ENCODE measurements at places on chromosomes 4 and X.

DNA sequence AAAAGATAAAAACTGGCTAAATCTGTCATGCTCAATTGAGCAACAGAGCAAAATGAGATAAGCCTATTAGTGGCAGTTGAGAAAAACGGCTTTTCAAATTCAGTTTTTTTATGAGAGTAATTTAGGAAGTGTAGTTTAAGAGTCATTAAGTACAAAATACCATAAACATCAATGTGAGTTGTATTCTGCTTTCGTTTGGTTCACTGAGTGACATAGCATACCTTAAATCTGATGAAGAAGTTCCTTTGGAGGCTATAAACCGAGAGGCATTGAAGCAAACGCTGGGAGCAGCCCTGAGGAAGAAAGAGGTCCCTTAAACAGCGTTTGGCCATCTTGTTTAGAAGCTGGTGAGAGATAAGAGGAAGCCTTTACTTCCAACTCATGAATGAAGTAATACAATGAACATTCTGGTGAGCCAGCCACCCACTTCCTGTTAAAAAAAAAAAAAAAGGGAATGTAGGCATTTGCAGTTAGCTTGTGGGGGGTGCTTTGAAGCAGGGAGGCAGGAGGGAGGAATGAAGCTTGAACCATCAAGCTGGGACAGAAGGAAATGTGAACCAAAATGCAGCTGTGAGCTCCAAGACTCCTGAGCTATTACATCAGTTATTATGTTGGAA, 132.3 kb downstream of the ZNF330 start:
- DNase-seq, result no peak

DNA sequence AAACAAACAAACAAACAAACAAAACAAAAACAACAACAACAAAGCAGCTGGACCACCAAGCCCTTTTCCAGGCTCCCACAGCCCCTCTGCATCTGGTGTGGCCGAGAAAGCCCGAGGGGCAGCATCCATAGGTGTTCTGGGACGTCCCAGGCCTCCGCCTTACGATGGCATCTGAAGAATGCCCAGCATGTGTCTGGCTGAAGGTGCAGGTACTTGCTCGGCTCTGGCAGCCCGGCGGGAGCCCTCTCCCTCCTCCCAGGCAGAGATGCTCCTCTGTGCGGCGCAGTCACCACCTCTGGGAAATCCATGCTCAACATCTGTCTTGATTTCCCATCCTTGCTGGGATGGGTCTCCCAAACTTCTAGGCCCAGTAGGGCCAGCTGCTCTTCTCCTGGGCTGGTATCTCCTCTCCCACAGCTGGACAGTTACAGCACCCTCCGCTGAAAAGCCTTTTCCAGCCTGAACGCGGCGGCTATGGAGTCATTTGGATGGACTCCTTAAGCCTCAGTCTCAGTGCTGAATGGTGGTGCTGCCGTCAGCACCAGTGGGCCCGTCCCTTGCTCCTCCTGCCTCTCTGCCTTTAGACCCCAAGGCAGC, 4.3 kb downstream of the PSAPL1 start:
- peak; percentile 31 for DNase-seq

- DNase-seq, result peak; percentile 4
Observed at GRCh38 chr4:91914176-91914804, 389.5 kb upstream of the GRID2 start.

DNA sequence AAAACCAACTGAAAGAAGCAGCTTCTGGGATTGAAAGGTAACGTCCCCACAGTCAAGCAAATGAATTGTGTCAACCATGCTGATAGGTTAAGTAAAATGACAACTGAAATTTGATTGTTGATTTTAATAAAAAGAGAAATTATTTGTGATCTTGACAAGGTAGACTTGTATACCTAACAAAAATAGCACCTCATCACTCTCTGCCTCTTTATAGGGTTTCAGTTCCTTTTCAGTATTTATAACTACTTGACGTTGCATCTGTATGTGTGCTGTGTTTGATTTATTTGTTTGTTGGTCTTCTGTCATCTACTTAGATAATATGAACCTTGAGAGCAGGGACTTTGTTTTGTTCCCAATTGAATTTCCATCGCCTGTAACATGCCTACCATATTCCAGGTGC, 7.9 kb upstream of the PPP3CA start:
- no peak for DNase-seq

GRCh38 chr4:17124767-17125166, 226.3 kb upstream of the LDB2 start:
- no peak for DNase-seq

DNA sequence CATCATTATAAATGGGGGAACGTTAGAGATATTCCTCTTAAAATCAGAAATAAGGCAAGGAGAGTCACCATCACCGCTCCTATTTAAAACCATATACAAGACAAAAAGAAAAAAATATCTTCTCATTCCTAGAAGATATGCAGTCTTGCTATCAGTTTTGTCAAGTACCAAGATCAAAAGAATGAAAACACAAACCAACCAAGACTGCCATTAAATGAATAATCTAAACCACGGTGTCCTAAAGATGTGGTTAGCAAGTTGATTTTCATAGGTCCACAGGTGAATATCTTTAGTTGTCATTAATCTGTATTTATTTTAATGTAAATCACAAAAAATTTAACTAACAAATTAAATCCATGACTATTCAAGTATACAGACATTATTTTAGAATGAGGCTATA, 39.3 kb downstream of the SCFD2 start:
- no peak for DNase-seq

DNA sequence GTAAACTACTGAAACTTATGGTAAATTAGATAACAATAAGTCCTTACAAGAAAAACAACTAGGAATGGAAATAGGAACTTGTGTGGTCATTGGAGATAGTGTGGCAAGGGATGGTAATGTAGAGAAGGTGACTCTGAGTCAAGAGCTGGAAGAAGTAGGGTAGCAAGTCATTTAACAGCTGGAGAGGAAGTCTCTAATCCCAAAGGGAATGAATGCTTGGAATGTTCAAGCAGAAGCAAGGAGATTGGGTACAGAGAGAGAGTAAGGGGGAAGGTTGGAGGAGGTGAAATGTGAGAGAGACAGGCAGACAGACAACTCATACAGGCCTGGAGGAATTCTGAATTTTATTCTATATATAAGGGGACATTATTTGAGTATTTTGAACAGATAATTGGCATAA, 260.6 kb upstream of the MAD2L1 start:
- no peak for DNase-seq

- DNase-seq, result no peak
Observed at GRCh38 chr4:151426513-151426912, 17.5 kb downstream of the FHIP1A start.

- no peak for DNase-seq
Observed at GRCh38 chrX:47351706-47352105, 18.7 kb upstream of the ZNF157 start.

DNA sequence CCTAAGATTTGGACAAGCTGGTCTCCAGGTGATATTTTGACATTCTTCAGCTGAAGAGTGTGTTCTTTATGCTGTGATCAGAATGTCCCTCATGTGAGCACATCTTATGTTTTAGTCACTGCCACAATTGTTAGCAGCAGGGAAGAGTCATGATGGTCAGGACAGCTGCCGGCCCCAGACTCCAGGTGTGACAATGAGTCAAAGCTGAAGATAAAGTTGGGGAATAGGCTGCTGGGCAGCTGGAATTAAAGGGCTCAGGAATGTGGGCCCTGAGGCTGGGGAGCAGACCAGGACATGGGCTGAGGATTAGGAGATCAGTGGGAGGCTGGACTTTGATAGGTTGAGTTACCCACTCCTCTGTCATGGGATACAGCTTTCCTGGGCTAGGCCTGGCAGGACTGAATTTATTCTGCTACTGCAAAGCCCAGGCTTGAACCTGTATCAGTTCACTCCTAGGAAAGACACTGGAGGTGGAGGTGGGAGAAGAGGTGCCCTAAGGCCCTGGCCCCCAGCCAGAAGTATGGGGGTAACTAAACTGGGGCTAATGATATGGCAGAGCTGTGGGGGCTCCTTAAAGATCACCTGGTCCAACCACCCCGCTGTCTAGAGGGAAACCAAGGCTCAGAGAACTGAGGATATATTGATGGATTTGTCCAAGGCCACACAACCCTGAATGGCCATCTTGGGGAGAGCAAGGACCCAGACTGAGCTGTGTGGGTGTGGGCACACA, 119.5 kb downstream of the PJA1 start:
- DNase-seq, result no peak

DNA sequence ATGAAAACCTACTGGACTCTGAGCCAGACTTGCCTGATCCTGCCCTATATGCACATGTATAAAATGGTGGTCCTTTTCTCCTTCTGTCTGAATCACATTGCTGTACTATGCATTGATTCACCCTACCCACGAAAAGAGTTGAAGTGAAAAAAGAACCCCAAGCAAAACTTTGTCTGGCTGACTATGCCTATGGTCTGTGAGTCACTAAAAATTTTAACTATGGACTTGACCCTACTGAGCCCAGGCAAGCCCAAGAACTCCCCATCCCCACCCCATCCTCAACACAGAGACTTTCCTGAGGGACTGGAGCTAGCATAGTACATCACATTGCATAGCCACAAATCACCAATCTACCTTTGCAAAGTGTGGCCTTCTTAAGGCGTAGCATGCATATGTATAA, 116.6 kb upstream of the TENM3 start:
- no peak for DNase-seq

DNA sequence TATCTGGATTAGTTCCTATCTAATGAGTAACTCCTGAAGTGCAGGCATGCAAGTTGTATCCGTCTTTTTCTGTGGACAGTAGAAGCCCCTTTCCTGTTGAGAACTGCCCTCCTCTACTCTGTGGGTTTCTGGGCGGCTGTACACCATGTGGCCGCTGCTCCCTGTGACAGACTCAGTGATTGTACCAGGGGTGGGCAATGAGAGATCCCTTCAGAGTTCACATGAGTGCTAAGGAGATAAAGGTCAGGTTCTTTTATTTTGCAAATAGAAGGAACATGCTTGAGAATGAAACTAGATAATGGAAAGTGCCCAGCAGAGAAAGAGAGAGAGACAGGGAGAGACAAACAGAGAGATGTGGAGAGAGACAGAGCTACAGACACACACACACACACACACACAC, 76.4 kb upstream of the TAPT1 start:
- no peak for DNase-seq

DNA sequence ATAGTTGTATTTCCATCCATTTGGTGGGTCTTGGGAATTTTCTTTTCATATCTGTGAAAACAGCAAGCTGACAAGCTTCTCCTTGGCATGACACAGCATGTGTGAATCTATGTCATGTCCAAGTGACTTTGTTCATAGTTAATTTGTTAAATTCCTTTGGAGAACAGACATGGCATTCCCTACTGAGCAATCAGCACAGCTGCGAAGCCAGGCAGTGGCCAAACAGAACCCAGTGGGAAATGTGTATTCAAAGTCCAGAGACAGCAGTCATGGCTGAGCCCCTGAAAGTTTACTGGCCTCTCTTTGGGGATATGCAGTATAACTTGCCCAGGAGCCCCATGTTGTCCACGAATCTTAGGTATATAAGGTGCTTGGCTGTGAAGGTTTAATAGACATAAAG, 474.7 kb downstream of the NKX6-1 start:
- DNase-seq, result no peak

DNA sequence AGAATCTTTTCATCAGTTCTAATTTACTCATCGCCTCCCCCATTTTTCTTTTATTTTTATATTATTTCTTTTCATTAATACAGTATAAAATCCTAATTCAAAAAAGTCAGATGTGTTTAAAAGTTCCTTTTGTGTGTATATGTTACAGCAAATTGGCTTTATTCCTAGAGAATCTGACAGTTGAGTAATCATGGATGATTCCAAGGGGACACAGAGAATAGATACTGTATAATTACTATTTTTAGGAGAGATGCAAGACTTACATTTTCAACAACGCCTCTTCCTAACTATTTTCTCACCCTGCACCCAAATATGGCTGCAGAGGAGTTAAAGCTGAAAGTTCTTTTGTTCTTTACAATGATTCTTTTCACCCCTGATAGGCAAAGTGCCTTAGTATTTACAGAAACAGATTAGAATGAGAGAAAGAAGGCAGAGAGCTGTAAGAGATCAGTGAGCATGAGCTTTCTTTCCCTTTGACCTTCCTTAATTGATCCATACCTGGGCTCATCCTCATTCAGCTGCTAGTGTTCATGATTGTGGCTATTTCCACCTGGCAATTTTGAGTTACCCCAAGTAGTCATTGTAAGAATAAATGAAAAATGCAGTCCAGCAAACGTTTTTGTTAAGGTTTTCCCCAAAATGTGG, 210.8 kb downstream of the SLC4A4 start:
- peak; percentile 4 for DNase-seq

GRCh38 chrX:96424007-96424406, 260.6 kb upstream of the DIAPH2 start:
- DNase-seq, result no peak

DNA sequence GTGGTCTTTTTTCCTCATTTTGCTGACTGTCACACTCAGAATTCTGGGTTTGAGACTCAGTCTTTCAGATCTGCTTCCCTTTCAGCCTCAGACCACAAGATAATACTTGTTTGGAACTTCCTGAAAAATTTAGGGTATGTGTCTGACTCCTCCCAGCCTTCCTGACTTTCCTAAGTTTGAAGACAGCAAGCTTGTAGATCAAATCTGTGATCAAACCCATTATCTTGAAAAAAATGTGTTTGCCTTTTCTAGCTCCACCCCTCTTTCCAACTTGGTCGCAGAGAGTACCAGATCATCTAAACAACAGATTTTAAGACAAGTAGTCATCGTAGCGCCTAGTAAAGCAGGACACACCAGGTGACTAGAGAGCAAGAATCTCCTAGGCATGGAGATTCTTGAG, 9.9 kb downstream of the BCAP31 start:
- no peak for DNase-seq

DNA sequence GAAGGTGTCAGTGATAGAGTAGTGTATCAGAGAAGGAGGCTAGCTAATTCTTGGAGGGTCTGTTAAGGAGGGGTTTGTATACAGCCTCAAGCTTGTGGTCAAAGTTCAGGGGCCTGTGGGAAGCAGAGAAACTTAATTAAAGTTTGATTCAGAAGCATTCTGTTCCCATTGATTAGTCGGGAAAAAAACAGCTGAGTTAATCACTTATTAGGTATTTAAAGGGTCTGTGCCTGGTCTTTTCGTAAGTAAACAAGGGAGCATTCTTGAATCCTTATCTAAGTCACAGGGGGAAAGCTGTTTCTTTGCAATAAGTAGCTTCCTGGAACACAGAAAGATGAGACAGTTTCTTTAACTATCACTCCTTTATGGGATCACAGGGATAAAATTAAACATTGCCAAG, 492.1 kb downstream of the PCDH10 start:
- DNase-seq, result no peak

GRCh38 chrX:41381685-41382084, 47.7 kb downstream of the DDX3X start:
- peak; percentile 36 for DNase-seq

GRCh38 chrX:14922437-14922836, 49.2 kb downstream of the MOSPD2 start:
- DNase-seq, result no peak
